ENCODE measurements at places on chromosomes 4 and X.

DNA sequence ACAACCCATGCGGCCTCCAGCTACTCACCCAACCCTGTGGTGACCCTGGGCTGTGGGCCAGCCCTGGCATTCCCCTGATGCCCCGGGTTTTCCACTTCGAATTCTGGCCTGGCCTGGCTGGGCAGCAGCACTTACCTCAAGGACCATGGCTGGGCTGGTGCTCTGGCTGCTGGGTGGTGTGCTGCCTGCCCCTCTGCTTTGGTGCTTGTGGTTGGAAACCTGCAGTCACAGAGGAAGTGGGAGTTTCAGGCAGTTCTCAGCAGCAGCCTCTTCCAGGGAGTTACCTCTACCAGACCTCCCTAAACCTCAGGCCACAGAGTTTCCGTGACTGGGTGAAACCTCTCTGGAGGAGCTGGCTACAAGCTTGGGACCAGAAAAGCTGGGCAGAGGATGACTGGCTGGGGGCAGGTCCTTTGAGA, at the start of gene CXCR3:
Gene CXCR3, minus strand, starts transcription at position 209 of the 419 bp plus-strand sequence. Its CDS starts 62 bp downstream, at position 147.
- H3K4me3 ChIP-seq = peak within 1 kb of the TSS; percentile 93
- peaks cover 10% of the 10 kb centered on the region for H3K36me3 ChIP-seq
- peaks cover 74% of the 10 kb centered on the region for H3K4me1 ChIP-seq
- peak; percentile 60 for DNase-seq

DNA sequence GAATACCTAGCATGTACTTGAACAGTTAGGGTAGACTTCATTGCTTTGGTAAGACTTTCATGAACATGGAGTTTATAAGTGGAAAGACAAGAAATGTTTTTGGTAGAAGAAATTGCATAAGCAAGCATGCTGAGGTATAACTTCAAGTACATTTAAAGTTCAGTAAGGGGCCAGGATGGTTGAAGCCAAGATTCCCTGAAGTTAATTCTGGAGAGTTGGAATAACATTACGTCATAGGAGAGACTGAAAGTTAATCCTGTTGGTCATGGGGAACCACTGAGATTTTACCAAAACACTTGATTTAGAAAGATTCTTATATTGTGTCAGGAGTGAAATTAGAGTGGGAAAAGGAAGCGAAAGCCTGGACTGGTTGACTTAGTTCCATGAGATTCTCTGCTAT, 767.5 kb upstream of the MAGEB2 start:
- DNase-seq = no peak
- H3K27ac ChIP-seq = no peak overlapping the region
- H3K27me3 ChIP-seq = no peaks in the 10 kb centered on the region
- H3K36me3 ChIP-seq = no peaks in the 10 kb centered on the region
- H3K4me1 ChIP-seq = no peaks in the 10 kb centered on the region

GRCh38 chr4:100188829-100189228, 1.4 kb downstream of the DDIT4L start:
- no peaks in the 10 kb centered on the region for H3K36me3 ChIP-seq
- peak overlapping the region; percentile 76 for H3K4me3 ChIP-seq
- H3K27me3 ChIP-seq = peaks cover 40% of the 10 kb centered on the region
- no peak for DNase-seq
- peaks cover 18% of the 10 kb centered on the region for H3K4me1 ChIP-seq

GRCh38 chr4:188822698-188823097, 683.5 kb downstream of the TRIML1 start:
- DNase-seq = no peak
- no peak overlapping the region for H3K4me3 ChIP-seq
- no peak overlapping the region for H3K27ac ChIP-seq
- no peaks in the 10 kb centered on the region for H3K4me1 ChIP-seq
- no peaks in the 10 kb centered on the region for H3K36me3 ChIP-seq
- no peaks in the 10 kb centered on the region for H3K27me3 ChIP-seq

- H3K27me3 ChIP-seq = no peaks in the 10 kb centered on the region
- H3K36me3 ChIP-seq = no peaks in the 10 kb centered on the region
- no peak overlapping the region for H3K27ac ChIP-seq
- no peaks in the 10 kb centered on the region for H3K4me1 ChIP-seq
- H3K4me3 ChIP-seq = no peak overlapping the region
Measured at GRCh38 chrX:137164329-137164728, 130.5 kb upstream of the GPR101 start.

DNA sequence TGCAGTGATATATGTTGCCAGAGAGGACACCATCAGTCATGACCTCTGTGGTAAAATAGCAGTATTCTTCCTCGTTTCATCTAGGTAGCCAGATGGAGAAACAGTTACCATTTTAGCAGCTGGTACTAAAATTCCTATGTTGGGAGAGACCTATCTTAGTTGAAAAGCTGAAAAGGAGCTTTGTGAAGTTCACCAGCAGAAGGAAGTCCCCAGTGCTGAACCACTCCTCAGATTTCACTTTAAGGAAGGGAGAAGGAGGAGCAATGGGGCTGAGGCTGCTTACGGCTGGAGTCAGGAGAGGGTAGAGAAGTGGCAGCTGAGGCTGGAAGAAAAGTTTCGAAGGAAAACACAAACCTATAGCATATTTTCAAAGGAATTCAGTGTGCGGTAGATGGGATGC, 103.7 kb downstream of the ATXN3L start:
- no peak overlapping the region for H3K4me3 ChIP-seq
- no peak for DNase-seq
- H3K4me1 ChIP-seq = peaks cover 7% of the 10 kb centered on the region

DNA sequence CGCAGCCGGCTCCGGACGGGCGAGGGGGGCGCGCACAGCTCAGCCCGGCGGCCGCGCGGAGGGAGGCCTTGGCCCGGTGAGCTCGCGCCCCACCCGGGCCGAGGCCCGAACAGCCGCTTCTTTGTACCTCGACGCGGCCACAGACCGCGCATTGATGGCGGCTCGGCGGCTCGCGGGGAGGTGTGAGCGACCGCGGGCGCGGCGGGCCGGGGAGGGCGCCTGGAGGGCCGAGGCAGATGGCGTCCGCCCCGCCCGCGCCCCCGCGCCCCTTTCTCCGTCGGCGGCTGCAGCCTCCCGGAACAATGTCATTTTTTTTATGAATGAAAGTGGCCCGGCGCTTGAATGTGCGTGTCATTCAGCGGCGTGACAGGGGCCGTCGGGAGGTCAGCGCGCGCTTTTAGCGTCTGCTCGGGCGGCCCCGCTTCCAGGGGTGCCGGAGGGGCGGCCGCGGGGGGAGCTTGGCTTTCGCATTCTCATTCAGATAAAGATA, 1.8 kb downstream of the FGFR3 start:
- peaks cover 2% of the 10 kb centered on the region for H3K27me3 ChIP-seq
- no peaks in the 10 kb centered on the region for H3K4me1 ChIP-seq
- no peaks in the 10 kb centered on the region for H3K36me3 ChIP-seq
- no peak for DNase-seq
- H3K4me3 ChIP-seq = peak overlapping the region; percentile 22

- no peaks in the 10 kb centered on the region for H3K4me1 ChIP-seq
- H3K36me3 ChIP-seq = peaks cover 3% of the 10 kb centered on the region
- H3K27me3 ChIP-seq = no peaks in the 10 kb centered on the region
Measured at GRCh38 chr4:146165221-146165620, 10.3 kb upstream of the LSM6 start.

- H3K4me1 ChIP-seq = no peaks in the 10 kb centered on the region
- DNase-seq = no peak
- H3K27me3 ChIP-seq = no peaks in the 10 kb centered on the region
- H3K4me3 ChIP-seq = no peak overlapping the region
Measured at GRCh38 chr4:39435659-39436563, 22.8 kb downstream of the RPL9 start.

GRCh38 chr4:145153904-145154298, 26.5 kb downstream of the OTUD4 start:
- peaks cover 8% of the 10 kb centered on the region for H3K36me3 ChIP-seq
- H3K27me3 ChIP-seq = no peaks in the 10 kb centered on the region
- no peak for DNase-seq
- no peak overlapping the region for H3K27ac ChIP-seq
- peaks cover 7% of the 10 kb centered on the region for H3K4me1 ChIP-seq

DNA sequence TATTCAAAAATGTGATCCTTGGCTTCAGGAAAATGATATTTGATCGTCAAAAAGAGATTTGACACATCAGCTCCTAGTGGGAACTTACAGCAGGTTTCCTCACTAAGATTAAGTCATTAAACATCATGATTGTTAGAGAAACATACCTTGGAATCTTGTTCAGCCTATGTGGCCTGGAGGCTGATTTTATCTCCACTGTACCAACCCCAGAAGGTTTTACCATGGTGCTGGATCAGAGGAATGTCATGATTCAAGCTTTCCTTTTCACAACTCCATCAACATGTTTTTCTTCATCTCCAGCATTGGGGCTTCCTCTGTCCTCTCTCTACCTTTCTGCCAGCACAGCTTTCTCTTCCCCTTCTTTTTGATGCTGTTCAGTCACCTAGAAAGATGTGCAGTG, 68.4 kb upstream of the MID1IP1 start:
- no peak overlapping the region for H3K4me3 ChIP-seq
- no peak for DNase-seq
- H3K27ac ChIP-seq = no peak overlapping the region
- H3K36me3 ChIP-seq = no peaks in the 10 kb centered on the region

DNA sequence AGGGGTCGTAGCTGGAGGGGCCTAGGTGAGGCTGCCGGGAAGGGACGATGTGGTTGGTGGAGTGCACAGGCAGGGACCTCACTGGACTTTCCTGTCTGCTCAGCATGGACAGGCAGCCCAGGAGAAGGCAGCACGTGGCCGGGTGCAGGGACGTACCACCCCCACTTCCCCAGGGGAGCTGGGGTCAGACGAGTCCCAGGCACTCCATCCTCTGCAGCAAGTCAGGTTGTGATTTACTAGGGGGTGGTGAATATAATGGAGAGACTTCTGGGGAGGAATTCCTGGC, 1.5 kb upstream of the CTBP1 start:
- peak overlapping the region; percentile 92 for H3K27ac ChIP-seq
- H3K4me1 ChIP-seq = peaks cover 70% of the 10 kb centered on the region
- peaks cover 2% of the 10 kb centered on the region for H3K36me3 ChIP-seq
- no peaks in the 10 kb centered on the region for H3K27me3 ChIP-seq

- H3K36me3 ChIP-seq = no peaks in the 10 kb centered on the region
- H3K27ac ChIP-seq = no peak overlapping the region
- DNase-seq = no peak
- no peak overlapping the region for H3K4me3 ChIP-seq
Measured at GRCh38 chr4:40699648-40700047, 50.1 kb upstream of the NSUN7 start.

- H3K4me1 ChIP-seq = no peaks in the 10 kb centered on the region
- H3K36me3 ChIP-seq = no peaks in the 10 kb centered on the region
- no peak for DNase-seq
- H3K4me3 ChIP-seq = no peak overlapping the region
Measured at GRCh38 chrX:21723084-21723483, 34.8 kb downstream of the SMPX start.

- H3K27me3 ChIP-seq = no peaks in the 10 kb centered on the region
- H3K27ac ChIP-seq = no peak overlapping the region
- DNase-seq = no peak
- no peak overlapping the region for H3K4me3 ChIP-seq
- H3K36me3 ChIP-seq = no peaks in the 10 kb centered on the region
Measured at GRCh38 chr4:106893395-106893881, 142.7 kb downstream of the DKK2 start.

DNA sequence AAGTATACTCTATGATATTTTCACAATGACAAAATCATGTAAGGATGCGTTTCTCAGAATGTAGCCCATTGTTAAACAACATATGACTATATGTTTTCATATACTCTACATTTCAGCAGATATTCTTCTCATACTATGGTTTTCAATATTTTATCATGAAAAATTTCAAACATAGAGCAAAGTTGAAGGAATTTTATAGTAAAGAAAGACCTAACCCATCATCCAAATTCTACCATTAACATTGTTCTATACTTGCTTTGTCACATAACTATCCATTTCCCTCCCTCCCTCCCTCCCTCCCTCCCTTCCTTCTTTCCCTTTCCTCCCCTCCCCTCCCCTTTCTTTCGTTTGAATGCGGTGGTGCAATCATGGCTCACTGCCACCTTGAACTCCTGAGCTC, 109.4 kb downstream of the FHIP1A start:
- H3K36me3 ChIP-seq = no peaks in the 10 kb centered on the region
- DNase-seq = no peak
- H3K27ac ChIP-seq = no peak overlapping the region
- no peaks in the 10 kb centered on the region for H3K4me1 ChIP-seq
- no peaks in the 10 kb centered on the region for H3K27me3 ChIP-seq
- no peak overlapping the region for H3K4me3 ChIP-seq

GRCh38 chr4:147620315-147620714, 3.1 kb downstream of the TMEM184C start:
- H3K27ac ChIP-seq = no peak overlapping the region
- DNase-seq = no peak
- H3K4me3 ChIP-seq = peak overlapping the region; percentile 57
- H3K36me3 ChIP-seq = peaks cover 14% of the 10 kb centered on the region
- no peaks in the 10 kb centered on the region for H3K27me3 ChIP-seq
- peaks cover 28% of the 10 kb centered on the region for H3K4me1 ChIP-seq

DNA sequence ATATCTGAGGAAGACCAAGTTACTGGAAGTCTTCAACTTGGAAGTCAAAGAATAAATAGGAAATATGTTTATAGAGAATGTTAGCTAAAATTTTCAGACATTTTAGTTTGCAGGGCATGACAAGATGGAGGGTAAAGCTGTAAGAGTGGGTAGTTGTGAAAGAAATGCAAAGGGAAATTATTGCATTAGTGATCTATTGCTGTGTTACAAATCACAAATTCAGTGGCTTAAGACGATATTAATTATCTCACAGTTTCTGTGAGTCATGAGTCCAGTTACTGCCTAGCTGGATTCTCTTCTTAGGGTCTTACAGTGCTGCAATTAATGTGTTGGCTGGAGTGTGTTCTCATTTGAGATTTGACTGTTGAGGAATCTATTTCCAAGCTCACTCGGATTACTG, 62.9 kb upstream of the CAMK2D start:
- H3K4me3 ChIP-seq = no peak overlapping the region
- no peak for DNase-seq
- H3K36me3 ChIP-seq = no peaks in the 10 kb centered on the region
- peaks cover 32% of the 10 kb centered on the region for H3K4me1 ChIP-seq

DNA sequence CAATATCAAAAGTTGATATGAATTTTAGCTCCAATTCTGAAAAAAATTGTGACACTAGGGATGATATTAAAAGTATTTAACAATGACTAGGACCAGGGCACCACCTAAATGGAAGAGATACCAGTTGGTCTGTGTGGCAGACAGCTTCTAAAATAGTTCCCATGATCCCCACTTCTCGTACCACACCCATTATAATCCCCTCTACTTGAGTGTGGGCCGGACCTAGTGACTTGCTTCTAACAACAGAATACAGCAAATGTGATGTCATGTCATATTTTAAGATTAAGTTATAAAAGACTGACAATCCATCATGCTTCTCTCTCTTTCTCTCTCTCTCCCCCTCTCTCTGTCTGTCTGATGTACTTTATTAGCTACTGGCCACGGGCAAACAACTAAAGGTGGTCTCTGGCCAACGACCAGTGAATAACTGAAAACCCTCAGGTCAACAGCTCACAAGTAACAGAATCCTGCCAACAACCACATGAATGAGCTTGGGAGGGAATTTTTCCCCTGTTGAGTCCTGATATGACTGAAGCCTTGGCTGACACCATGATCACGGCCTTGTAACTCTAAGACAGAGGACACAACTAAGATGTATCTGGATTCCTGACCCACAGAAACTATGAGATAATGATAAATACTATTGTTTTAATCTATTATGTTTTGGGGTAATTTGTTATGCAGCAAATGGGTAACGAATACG, 34.4 kb downstream of the FAM13A start:
- DNase-seq = no peak
- no peak overlapping the region for H3K4me3 ChIP-seq
- no peaks in the 10 kb centered on the region for H3K27me3 ChIP-seq
- H3K4me1 ChIP-seq = no peaks in the 10 kb centered on the region

All from naive thymus-derived CD8-positive, alpha-beta T cell (primary cell).